ENCODE measurements at places on chromosomes 16 and 17.

DNA sequence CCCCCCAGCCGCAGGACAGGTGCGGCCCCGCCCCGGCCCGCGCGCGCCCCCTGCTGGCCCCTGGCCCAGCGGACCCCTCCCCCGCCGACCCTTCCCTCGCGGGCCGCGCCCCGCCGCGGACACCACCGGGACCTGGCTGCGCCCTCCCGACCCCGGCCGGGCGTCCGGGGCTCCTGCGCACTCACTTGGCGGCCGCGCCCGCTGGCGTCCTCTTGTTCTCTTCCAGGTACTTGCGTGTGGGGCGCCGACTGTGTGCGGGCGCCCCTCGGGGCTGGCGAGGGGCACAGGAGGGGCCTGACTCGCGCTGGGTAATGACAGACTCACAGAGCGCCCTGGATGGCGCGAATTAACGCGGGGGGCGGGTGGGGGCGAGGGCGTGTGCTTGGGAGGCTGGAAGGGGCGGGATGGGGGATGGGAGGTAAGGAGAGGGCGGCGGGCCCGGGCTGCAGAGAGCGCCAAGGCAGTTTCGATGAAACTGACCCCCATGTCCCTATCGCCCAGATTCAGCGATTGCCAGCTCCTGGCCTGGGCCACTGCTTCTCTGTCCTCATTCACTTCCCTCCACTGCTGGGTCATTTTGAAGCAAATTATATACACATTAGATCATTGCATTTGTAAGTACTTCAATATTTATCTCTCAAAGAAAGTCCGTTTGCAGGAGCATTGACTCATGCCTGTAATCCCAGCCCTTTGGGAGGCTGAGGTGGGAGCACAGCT is 445 bp upstream of the DBNDD1 start:
- DNase-seq = peak; percentile 86

GRCh38 chr17:33099252-33099651 is 107.6 kb downstream of the SPACA3 start:
- DNase-seq = no peak

DNA sequence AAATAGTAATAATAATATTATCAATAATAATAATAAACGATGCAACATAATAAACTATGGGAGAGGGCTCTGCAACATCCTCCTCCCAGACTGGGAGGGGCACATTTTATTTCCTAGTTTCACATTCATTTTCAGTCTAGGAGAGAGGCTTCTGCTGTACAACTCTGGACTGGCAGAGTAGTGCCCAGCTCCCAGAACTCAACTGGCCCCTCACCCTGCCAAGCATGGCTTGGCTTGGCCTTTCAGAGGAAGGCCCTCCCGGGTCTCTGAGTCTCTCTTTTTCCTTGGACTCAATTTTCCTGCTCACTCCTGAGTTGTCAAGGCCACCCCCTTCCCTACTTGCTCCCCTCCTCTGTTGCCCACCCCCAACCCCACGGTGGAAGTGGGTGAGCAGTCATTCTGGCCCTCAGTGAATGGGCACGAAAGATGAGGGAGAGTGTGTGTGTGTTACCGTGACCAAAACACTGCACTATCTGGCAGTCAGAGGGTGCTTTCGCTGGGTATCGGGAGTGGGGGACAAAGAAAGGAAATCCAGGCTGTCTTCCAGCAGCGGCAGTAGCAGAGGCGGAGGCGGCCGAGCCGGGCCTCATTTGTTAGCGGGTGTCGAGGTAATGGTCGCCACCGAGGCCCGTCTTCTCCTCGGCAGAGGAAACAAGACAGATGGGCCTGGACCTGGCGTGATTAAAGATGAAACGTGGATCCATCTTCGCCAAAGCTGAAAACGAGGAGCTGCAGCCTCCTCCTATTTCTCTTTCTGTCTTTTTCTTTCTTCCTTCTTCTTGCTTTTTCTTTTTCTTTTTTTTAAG is 2.3 kb downstream of the HOXB4 start:
- peak; percentile 67 for DNase-seq

- DNase-seq = no peak
Observed at GRCh38 chr17:64177311-64178010, 47.5 kb upstream of the ERN1 start.

GRCh38 chr16:1691276-1691675 is 13.2 kb downstream of the JPT2 start:
- peak; percentile 36 for DNase-seq

GRCh38 chr16:1441391-1441829 is 2.9 kb downstream of the CCDC154 start:
- no peak for DNase-seq

DNA sequence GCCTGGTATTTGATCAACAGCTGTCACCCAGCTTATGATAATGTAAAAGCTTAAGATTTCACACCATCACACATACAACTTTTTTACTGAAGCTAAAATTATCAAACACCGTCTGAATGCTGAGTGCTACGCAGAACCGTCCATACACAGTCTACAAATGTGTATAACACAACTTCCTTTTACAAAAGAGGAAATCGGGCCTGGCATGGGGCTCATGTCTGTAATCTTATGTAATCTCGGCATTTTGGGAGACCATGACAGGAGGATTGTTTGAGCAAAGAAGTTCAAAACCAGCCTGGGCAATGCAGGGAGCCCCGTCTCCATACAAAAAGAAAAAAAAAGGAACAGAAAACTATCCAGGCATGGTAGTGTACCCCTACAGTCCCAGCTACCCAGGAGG is 19.6 kb upstream of the QRICH2 start:
- DNase-seq = no peak

DNA sequence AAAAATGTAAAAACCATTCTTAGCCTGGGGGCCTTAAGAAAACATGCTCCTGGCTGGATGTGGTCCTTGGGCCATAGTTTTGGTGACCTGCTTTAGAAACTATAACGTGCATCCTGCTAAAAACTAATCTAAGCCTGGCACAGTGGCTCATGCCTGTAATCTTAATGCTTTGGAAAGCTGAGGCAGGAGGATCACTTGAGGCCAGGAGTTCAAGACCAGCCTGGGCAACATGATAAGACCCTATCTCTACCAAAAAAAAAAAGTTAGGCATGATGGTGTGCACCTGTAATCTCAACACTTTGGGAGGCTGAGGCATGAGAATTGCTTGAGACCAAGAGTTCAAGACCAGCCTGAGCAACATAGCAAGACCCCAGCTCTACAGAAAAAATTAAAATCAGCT is 183.8 kb upstream of the CHMP6 start:
- DNase-seq = no peak

DNA sequence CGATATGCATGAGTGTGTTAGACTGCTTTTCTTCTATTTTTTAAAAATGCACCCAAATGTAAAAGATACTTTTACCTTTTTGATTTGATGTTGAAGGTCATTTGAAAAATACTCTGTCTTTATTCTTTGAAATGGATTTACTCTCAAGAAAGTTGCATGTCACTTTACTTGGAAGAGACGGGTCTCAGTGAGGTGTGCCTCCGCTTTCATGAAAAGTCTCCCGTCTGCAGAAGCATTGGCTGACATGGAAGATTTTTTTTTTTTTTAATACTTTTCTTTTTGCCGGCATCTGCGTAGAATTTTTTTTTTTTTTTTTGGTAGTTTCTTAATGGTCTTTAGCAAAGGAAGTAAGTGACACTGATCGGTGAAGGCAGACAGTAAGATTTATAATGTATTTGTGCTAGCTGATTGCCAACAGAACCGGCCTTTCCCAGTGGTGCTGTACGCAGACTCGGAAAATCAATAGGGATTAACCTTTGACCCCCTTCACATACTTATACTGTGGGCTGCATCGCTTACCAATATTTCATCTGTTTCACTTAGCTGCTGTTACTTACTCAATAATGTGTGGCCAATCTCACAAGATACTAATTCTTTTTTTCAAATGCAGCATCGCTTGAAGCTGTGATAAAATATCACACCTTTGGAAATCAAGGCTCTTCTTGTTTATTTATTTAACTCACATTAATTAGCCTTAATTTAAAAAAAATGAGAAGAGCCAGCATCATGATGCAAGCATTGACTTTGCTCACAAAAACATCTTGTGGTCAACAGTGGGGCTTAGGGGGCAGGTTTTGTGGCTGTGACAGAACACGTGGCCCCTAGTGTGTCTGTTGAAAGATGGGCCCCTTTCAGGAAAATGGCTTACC is 383.9 kb downstream of the WWOX start:
- DNase-seq = no peak

DNA sequence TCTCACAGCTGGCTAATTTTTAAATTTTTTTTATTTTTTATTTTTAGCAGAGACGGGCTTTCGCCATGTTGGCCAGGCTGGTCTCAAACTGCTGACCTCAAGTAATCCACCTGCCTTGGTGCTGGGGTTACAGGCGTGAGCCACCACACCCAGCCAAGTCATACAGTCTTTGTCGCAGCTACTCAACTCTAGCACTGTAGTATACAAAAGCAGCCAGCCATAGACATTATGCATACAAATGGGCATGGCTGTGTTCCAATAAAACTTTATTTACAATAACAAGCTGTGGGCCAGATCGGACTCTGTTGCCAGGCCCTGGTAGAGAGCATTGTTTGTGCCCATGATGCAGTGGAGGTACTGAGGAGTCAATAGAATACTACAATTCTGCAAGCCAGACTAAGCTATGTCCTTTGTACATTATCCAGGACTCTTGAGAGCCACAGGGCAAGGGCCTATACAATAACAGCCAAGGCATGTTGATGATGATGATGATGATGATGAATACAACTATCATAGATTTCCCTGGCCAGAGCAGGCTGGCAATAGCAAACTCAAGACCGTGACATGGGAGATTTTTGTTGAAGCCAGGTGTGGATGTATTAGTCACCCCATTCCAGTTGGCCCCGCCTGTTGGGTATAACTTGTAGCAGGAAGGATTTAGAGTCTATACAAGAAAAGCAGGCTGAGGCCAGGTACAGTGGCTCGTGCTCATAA is 101.8 kb downstream of the MYH11 start:
- no peak for DNase-seq

- DNase-seq = peak; percentile 79
Observed at GRCh38 chr17:65103896-65104295, 33.3 kb upstream of the RGS9 start.

DNA sequence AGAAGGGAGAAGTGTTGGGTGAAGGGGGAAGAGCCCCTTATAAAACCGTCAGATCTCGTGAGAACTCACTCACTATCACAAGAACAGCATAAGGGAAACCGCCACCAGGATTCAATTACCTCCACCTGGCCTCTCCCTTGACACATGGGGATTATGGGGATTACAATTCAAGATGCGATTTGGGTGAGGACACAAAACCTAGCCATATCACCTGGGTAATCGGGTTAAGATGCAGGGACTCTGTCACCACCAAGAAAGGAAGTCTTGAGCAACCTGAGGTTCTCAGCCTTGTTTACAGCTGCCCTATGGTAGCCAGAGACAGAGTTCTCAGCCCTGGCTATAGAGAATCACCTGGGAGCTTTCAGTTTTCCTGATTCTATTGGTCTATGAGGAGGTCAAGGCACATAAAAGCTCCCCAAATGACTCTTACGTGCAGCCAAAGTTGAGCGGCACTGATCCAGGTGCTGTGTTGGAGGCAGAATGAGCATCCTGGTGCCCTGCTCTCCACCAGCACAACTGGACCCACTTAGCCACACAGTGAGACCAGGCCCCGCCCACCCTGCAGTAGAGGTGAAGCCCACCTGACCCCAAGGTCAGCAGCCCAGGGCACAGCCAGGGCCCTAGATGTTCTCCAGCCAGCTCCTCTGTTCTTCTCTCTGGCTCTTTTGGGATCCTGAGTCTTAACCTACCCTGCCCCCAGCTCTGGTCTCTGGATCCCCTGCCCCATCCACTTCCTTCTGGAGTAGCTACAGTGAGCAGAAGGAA is 138.5 kb upstream of the CDH5 start:
- DNase-seq = no peak

- no peak for DNase-seq
Observed at GRCh38 chr16:23216658-23217246, 34.2 kb downstream of the SCNN1G start.

- DNase-seq = no peak
Observed at GRCh38 chr17:2521257-2521656, 9.6 kb upstream of the METTL16 start.

DNA sequence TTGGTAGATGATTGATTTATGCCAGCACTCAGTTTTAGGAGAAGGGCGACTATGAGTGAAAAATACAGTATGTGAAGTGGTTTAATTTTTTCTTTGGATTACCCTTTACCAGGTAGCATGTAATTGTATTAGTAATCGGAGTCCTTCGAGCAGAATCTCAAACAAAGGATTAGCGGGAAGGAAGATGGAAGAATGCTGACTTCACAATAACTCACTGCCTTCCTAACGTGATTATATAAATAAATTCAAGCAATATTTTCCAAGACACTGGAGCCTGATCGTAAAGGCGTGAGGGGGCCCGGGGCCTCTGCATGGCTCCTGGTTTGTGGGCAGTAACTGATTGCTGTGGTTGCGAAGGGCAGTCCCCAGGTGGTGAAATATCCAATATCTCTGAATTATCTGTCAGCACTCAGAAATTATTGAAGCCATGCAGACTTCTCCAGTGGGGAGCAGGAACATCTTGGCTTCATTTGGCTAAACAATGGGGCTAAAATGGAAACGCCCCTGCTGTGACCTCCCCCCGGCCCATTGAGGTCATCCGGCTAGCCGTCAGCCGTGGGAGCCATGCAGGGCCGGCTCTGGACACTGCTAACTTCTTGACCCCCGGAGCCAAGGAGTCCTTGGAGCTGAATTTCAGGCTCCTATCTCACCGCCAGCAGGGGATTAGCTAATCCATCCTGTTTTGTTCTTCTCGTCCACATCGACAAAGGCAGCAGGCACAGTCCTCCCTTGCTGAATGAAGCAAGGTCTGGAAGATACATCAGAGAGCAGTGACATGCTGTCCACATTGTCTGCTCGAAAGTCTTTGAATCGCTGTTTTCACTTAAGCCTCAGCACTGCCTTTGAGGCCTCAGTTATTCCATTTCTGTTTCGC is 295.9 kb upstream of the N4BP1 start:
- no peak for DNase-seq

DNA sequence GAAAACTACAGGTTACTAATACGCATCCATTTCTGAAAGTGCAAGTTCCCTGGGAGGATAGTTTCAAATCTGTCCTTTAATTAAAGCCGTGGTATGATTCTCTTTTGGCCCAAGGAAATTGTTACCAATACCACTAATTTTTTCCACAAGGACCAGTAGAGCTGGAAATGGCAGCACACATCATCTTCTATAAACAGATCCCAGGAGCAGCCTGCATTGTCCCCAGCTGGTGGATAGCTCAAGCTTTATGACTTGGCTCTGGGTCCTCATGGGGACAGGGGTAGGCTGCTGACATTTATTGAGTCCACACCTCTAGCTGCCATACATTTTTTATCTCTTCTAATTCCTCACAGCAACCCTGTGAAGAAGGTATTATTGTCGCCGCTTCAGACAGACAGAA is 35.8 kb upstream of the BHLHA9 start:
- DNase-seq = no peak

DNA sequence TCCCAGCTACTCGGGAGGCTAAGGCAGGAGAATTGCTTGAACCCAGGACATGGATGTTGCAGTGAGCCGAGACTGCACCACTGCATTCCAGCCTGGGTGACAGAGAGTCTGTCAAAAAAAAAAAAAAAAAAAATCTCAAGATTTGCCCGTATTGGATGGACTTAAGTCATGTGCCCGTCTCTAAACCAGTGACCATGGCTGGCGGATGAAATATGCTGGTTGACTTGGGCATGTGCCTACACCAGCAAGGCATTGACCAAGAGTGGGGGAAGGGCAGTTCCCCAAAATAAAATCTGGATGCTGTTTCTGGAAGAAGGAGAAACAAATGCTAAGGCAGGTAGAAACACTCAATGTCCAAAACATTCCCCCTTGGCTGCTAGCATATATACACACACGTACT is 21.5 kb upstream of the COL1A1 start:
- DNase-seq = no peak

- no peak for DNase-seq
Observed at GRCh38 chr17:68357886-68358285, 66.6 kb downstream of the ARSG start.

Measured in astrocyte of the spinal cord (primary cell).